ENCODE measurements at places on chromosomes 12 and 14.

GRCh38 chr12:116358893-116359761 is 81.6 kb upstream of the MED13L start:
- peak; percentile 80 for ATAC-seq

DNA sequence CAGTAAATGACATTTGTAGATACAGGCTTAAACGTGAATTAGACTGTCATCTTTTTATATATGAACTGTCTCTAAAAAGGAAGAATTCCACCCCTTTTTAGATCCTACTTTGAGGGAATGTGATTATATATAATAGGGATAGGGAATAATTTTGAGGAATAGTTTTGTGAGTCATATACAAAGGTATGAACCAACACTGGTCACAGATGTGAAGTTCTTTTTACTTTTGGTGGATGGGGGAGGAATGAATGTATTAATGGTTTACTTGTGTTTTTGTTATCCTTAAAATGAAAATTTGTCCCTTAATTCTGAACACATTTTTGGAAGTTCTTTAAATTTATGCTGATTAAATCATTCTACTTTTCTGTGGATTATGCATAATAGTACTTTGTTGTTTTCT is 30.4 kb downstream of the FRS2 start:
- ATAC-seq = no peak

DNA sequence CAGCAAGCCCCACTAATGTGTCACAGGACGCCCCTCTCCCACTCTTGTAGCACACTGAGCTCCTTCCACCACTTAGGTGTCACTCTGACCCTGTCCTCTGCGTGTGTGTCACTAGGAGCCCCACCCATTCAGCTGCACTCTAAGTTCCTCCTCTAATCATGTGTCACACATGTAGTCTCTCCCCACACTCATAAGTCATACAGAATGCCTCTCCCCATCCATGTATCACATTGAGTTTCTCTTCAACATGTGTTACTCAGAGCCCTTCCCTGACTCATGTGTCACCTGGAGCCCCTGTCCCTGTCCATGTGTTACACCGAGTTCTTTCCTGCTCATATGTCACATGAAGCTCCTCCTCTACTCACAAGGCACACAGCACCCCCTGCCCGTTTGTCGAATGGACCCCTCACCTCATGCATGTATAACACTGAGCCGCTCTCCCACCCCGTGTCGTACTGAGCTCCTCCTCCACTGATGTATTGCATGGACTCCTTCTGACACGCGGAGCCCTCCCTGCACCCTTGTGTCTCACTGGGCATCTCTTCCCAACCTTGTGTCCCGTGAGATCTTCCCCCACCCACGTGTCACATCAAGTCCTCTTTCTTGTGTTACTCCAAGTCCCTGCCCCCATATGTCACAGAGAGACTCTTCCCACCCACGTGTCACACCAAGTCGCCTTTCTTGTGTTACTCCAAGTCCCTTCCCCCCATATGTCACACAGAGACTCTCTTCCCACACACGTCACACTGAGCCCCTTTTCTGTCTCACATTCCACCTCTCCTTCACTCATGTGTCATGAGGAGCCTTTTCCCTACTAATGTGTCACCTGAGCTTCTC is 31.0 kb downstream of the RTL1 start:
- ATAC-seq = peak; percentile 53

DNA sequence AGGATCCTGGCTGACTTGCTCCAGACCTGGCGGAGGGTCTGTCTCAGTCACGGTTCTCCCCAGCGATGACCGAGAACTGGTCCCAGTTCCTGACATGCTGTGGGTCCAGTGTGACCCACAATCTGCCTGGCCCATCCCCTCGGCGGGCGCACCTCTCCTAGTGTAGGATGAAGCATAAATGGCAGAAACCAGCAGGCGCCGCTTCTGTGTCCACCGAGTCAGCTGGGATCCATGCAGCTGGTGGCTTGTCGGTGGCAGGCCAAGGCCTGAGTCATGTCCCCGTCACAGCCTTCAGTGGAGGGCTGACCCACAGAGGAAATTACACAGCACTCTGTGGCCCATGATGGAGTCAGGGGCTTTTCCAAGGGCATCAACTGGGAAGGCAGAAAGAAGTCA is 38.5 kb downstream of the NFKBIA start:
- ATAC-seq = peak; percentile 47

DNA sequence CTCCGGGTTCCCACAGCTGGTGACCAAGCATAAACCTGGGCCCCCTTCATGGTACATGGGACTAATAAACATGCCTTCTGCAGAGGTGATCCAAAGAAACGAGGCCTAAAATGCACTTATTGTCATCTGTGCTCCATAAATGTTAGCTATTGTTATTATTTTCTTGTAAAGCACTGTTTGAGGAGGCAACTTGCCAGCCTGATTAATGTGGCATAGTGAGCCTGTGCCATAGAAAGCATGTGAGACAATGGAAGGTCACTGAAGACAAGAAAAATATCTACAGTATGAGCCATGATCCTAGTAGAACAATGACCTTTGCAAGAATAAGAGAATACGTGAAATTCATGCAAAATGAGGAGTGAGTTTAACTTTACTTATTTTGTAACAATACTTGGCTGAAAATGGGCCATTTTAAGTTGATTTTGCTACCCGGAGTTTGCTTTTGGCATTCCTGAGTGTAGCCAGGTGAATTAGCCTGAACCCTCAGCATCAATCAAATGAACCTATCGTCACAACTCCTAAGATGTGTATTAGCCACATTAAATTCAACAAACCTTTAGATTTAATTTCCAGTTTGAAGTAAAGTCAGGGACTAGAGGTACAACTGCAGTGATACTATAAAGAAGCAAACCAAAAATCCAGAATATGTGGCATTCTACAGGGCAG is 52.2 kb downstream of the CPM start:
- ATAC-seq = no peak

DNA sequence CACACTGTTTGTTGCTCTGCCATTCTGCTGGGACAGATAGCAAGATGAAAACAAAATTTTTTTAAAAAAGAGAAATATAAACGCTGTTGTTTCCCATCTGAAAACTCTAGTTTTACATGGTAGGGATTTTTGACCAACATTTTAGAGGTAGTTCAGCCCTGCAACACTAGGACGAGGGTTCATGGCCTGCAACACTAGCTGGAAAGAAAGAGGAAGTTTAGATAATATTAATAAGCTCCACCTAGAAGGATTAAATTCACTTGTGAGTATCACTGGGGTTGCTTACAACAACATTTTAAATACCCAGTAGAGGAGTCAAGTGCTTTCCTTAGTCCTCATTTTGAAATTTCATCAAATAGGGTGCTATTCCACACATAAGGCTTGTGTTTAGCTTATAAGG is 68.2 kb downstream of the SRGAP1 start:
- ATAC-seq = no peak

All from activated CD4-positive, CD25-positive, alpha-beta regulatory T cell treated with anti-CD3 and anti-CD28 coated beads, Interleukin-2, amount 50 U/mL, for 24 hours (primary cell).